ENCODE measurements at places on chromosomes 7 and 10.

GRCh38 chr10:630581-631073, 58.8 kb downstream of the DIP2C start:
- no peak for DNase-seq

DNA sequence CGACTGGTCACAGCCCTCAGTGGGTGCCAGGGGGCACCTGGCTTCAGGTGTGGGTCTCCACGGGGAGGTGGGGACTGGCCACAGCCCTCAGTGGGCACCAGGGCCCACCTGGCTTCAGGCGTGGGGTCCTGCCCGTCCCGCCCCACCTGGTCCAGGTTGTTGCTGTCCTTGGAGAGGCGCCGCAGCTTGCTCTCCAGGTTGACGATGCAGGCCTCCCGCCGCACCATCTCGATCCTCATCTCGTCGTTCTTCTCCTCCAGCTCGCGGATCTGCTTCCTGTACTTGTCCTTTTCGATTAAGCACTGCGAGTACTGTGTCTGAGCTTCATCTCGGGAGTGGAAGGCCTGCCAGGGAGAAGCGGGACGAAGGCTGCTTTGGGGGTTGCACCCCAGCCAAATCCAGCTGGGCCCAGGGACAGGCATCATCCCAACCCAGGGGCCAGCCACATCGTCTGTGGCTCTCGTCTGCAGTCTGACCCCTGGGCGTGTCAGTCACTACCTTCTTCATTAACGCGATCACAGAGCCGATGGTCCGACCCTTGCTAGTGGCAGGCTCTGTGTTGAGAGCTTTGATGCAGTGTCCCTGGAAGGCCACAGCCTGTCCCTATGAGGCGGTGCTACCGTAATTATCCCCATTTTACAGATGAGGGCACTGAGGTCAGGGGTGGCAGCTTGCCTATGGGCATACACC, 92.9 kb upstream of the GNA12 start:
- no peak for DNase-seq

DNA sequence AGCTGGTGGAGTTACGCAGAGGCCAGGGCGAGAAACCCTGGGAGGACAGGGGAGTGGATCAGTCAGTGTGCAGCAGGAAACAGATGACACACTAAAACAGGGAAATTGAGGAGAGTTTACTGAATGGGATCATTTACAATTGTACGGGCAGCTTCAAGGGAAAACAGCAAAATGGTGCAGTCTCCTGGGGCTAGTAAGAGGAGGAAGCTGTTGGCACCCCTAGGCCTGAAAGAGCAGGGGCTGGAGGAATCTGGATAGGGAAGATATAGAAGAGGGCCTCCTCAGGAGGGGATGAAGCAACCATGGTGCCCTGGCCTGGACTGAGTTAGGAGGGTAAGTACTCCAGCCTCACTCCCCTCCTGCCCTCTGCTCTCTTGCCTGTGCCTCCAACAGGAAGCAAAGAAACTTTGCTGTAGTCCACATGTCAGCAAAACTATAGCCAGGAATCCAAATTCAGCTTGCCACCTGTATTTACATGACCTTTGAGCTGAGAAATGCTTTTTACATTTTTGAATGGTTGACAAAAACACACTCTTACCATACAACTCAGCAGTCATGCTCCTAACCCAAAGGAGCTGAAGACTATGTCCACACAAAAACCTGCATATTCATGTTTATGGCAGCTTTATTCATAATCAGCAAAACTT, 52.3 kb upstream of the OPN4 start:
- DNase-seq, result no peak

DNA sequence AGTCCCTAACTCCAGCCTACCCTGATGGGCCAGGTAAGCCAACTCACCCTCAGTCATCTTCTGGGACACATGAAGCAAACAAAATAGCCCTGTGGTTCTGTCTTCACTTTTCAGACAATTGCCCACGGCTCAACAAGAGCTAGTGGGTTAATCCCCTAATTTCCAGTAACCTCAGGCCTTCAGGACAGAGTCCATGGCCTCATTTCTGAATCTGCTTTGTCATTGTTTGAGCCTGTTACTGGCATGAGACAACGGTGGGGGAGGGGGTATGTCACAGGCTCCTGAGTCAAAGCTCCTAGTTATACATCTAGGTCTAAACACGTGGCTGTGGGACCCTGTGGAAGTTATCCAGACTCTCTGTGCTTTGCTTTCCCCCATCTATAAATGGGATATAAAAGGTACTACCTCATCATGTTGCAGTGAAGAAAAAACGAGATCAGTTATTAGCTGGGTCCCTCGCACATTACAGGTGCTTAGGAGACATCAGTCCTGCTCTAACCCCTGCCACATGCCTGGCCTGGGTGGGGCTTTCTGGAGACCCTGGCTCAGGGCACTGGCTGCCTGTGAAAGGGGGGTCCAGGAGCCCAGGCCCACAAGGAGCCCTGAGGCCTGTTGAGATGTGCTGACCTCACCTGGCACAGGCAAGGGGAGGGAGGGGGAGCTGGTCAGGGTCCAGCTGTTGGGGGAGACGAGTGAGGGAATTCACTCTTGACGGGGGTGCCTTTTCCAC, 16.5 kb downstream of the MAT1A start:
- DNase-seq, result no peak

- DNase-seq, result no peak
These were observed 115.5 kb upstream of the ZNF438 start for GRCh38 chr10:31147210-31147608.

GRCh38 chr10:130778166-130778545, 533.4 kb downstream of the TCERG1L start:
- no peak for DNase-seq

DNA sequence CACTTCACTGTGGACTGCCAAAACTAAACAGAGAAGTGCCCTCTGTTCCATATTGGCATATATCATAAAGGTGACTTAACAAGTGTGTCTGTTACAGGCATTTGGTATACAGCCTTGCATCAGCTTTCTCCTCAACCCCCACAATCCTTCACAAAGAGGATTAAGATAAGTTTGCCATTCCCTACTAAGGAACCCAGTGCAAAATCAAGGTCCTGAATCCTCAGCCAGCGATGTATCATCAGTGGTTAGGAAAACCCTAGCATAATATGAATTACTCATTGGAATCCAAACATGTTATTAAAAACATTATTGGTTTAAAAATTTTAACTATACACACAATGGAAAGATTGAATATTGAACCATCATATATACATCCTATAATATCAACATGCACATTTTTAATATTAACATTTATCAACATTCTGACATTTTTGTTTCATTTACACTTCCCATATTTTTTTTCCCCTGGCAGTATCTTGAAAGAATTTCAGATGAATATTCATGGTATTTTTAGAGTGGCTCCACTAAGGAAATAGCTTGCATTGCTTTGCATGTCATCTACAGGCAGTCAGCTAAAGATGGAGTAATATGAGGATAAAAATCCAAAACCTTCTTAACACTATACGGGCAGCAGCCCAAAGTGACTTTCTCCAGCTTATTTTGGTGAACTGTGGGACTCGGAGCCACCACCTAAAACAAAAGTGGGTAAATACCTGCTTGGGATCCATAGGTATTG, 215.6 kb upstream of the CHRM2 start:
- no peak for DNase-seq

- no peak for DNase-seq
These were observed 102.2 kb downstream of the MYOF start for GRCh38 chr10:93379731-93380575.

GRCh38 chr7:133255486-133255885, 2.6 kb downstream of the EXOC4 start:
- no peak for DNase-seq

GRCh38 chr10:113987805-113988204, 55.9 kb upstream of the ADRB1 start:
- no peak for DNase-seq

- no peak for DNase-seq
These were observed 826 bp downstream of the GIMAP7 start for GRCh38 chr7:150515248-150516147.

DNA sequence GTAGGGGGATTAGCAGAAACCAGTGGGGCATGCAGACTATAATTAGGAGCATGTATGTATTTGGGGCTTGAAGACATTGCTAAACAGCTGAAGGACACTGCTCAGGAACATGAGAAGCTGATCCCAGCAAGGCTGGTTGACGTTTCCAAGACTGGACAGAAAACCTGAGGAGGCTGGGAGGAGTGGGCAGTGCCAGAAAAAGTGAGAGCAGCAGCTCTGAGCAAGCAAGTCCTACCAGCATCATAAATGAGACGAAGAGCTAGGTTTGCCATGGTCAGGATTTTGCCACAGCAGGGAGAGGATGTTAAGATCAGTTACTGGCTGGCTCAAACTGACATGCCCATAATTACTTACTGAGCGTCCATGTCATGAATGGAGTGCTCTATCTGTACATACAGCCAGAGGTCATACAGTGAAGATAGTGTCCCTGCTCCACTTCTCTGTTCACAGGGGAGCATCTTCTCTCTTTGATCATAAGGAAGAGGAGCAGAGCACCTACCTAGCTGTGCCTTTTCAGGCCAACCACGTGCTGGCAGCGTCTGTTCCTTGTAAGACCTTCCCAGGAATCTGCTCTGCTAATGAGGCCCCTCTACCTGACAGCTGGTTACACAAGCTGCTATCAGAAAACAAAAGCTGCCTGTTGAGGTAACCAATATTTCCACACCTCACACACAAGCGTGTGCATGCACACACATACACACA, 44.7 kb downstream of the PDE1C start:
- DNase-seq, result no peak

DNA sequence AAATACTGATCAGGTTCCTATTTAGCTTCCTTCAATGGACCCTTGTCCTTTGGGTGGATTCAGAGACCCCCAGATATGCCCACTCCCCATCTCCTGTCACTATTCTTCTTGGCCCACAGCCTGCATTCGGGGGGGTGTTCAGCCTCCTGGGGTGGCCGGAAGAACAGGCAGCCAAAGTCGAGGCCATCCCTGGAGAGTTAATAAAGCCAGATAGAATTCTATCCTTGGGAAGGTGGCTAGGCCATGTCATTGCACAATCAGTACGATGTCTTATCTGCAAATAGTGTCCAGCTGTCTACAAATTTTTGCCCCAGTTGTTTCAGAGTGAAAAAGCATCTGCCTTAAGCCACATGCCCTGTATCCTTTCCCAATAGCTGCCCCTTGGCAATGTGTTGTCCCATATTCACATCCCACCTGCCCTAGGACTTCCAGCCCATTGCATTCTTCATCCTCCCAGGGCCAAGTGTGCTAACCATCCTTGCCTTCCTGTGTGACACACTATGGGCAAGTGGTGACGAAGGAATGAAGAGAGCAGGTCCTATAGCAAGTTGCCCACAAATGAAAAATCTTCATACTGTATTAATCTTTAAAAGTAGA, 9.9 kb upstream of the FAM107B start:
- no peak for DNase-seq

GRCh38 chr10:22927661-22928403, at the start of gene ARMC3:
Gene ARMC3 (plus strand): TSS chr10:22928053. CDS start chr10:22931997, 3,944 bp downstream.
- no peak for DNase-seq

- no peak for DNase-seq
These were observed 111.0 kb downstream of the NRP1 start for GRCh38 chr10:33223326-33224000.

DNA sequence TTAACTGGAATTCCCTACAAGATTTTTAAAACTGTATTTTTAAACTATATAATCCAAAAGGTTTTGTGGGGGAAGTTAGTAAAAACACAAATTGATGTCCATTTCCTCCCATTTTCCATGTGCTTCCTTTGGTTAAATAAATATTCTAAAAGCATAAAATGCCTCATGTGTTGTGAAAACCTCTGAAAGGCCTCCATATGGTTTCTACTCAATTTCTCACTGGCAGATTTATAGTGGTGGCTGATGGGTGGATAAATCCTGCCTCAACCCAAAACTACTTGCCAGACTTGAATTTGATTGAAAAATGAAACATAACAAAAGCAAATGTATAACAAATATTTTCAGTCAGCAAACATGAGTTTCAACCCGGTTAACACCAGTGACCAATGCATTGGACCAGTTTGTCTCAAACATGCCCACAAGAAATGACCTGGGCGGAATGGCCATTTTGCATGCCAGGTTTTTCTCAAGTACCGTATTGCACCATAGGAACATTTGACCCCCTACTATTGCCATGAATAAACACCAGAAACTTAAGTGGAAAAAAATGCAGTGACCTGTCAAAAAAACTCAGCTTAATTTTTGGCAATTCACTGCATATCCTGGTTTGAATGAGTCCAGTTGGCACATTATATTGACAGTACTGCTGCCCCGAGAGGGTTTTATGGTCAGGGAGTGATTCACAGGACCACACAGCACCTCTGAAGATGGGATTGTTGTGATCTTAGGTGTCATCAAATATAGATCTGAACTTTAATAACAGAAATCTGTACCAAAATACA, 454.6 kb upstream of the ANKRD30A start:
- DNase-seq, result no peak

GRCh38 chr7:91193141-91193540, 71.1 kb upstream of the FZD1 start:
- DNase-seq, result no peak

- no peak for DNase-seq
These were observed 81.7 kb downstream of the GPR85 start for GRCh38 chr7:113004726-113005454.

DNA sequence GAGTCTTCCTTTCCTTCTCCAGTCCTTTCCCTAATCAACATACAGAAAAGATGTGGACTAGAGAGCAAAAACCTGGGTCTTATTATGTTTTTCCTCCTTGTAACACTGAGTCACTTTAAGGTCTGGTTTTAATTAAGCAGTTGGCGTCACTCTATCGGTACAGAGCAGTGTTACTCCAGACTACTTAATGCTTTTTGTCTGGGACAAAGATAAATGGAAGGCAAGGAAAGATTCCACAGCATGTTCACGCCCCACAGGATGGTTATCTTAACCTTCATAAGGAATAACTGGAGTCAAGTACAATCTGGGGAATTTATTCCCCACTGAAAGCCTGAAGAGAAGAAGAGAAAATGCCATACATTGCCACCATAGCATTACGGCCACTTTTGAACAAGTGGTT, 145.7 kb downstream of the ELAPOR2 start:
- no peak for DNase-seq

DNA sequence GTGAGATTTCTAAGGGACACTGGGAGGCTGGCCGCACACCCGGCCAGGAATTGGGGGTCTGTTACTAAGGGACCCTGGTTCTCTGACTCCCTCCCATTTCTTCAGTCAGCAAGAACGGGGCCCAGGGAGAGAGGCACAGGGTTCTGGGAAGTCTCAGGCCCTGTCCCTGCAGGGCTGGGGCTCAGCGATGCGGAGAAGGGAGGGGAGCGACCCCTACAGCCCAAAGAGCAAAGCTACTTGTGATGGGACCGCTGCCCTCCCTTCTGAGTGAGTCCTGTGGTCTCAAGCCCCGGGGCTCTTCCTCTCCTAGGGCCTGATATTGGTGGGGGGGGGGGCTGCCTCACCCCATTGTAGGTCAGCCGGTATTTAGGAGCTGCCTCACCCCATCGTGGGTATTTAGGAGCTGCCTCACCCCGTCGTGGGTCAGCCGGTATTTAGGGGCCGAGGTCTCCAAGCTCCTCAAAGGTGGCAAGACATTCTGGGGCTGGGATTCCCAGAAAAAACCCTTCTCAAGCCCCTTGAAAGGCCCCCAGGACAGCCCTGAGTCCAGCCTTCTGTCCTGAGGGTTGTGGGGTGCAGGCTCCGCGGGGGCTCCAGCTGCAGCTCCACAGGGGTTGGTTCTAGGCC, 16.9 kb upstream of the NKX6-2 start:
- DNase-seq, result no peak

- DNase-seq, result no peak
These were observed 212.5 kb downstream of the GLI3 start for GRCh38 chr7:42024537-42024936.

- no peak for DNase-seq
These were observed 9.0 kb downstream of the NDST2 start for GRCh38 chr10:73802276-73802991.

GRCh38 chr7:4820967-4821471, 40.8 kb downstream of the PAPOLB start:
- no peak for DNase-seq

GRCh38 chr7:69748530-69748929, 150.3 kb downstream of the AUTS2 start:
- DNase-seq, result no peak

All from DMS153 (cell line).